ENCODE measurements at places on chromosomes 1 and 21. TPM values are rescaled to one million over a fixed set of nuclear protein-coding genes. Genes with fewer than 3 reads are reported as not detected.
A peak's percentile ranks its signal among the peaks of the same experiment; 100 is the strongest.

DNA sequence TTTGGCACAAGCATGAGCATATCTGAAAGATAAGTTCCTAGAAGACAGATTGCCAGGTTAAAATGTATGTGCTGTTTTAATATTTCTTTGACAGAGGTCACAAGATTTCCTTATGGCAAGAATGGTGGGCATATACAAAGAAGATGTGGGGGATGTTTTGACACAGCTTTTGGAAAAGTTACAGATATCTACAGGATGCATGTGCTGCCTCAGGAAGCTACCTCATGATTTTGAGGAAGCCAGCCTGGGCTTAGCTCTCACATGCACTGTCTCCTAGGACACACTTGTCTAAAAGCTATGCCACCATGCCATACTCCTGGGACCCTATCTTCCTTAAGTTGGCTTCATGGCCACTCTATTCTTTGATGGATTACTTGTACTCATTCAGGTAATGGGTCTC, 99.9 kb downstream of the C1orf94 start:
- DNase-seq: no peak
- no peak overlapping the region for H3K4me3 ChIP-seq
- H3K27ac ChIP-seq: no peak overlapping the region
- H3K27me3 ChIP-seq: no peaks in the 10 kb centered on the region

- DNase-seq: no peak
- H3K4me1 ChIP-seq: no peaks in the 10 kb centered on the region
- H3K27ac ChIP-seq: no peak overlapping the region
- no peaks in the 10 kb centered on the region for H3K27me3 ChIP-seq
- H3K4me3 ChIP-seq: no peak overlapping the region
Measured at GRCh38 chr1:167922023-167922422, 8.1 kb upstream of the ADCY10 start.

DNA sequence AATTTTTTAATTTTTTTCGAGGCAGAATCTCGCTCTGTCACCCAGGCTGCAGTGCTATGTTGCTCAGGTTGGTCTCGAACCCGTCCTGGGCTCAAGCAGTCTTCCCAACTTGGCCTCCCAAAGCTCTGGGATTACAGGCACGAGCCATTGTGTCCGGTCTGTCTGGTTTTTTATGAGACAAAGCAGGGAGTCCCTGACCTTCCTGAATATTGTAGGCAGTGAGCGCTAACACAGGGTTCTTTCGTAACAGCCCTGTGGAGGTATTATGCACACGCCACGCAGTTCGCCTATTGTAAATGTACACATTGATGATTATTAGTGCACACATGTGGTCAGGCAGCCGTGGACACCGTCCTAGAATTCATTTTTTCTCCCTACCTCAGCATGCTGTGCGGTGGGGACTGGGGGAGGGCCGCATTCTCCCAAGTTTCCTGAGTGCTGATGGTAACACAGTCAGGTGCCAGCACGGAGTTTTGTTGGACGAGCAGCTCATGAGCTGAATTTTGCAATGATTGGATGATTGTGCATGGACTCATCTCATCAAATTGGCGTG, 19.6 kb downstream of the SPSB1 start:
- no peaks in the 10 kb centered on the region for H3K27me3 ChIP-seq
- H3K4me3 ChIP-seq: no peak overlapping the region
- H3K4me1 ChIP-seq: no peaks in the 10 kb centered on the region
- no peak overlapping the region for H3K27ac ChIP-seq
- H3K36me3 ChIP-seq: no peaks in the 10 kb centered on the region
- DNase-seq: no peak

DNA sequence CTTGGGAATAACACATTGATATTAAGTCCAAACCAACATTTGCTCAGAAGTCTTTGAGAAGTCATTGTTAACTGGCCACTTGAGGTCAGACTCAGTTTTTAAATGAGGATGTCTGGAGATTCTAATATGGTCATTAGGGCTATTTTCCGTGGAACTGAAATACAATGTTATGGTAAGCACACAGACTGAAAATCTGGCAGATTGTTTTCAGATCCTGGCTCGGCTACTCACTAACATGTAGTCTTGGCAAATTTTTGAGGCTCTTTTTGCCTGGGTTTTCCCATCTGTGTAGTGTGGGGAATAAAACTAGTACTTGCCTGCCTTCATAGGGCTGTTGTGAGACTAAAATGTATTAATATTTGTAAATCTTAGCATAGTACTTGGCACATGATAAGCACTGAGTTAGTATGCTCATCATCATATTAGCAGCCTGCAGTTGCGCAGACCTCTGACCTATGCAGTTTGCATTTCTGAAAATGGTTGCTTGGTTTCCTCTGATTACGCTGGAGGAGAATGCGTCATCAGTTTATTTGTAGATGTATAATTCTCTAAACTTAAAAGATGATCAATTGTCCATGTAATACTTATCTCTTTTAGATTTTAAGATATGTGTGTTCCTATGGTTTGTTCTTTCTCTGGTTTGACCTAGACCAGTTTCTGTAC, 100.8 kb downstream of the C1orf21 start:
- H3K4me3 ChIP-seq: no peak overlapping the region
- H3K27ac ChIP-seq: no peak overlapping the region
- H3K27me3 ChIP-seq: no peaks in the 10 kb centered on the region
- peaks cover 18% of the 10 kb centered on the region for H3K4me1 ChIP-seq

- no peaks in the 10 kb centered on the region for H3K27me3 ChIP-seq
- peaks cover 6% of the 10 kb centered on the region for H3K36me3 ChIP-seq
- H3K4me1 ChIP-seq: peaks cover 9% of the 10 kb centered on the region
- H3K4me3 ChIP-seq: no peak overlapping the region
- H3K27ac ChIP-seq: no peak overlapping the region
- DNase-seq: no peak
Measured at GRCh38 chr1:147611021-147611426, 59.3 kb downstream of the ACP6 start.

GRCh38 chr1:3159121-3159520, 90.1 kb downstream of the PRDM16 start:
- DNase-seq: no peak
- H3K4me3 ChIP-seq: no peak overlapping the region
- no peak overlapping the region for H3K27ac ChIP-seq
- no peaks in the 10 kb centered on the region for H3K36me3 ChIP-seq
- no peaks in the 10 kb centered on the region for H3K27me3 ChIP-seq
- no peaks in the 10 kb centered on the region for H3K4me1 ChIP-seq

- H3K4me3 ChIP-seq: no peak overlapping the region
- H3K4me1 ChIP-seq: no peaks in the 10 kb centered on the region
- H3K36me3 ChIP-seq: no peaks in the 10 kb centered on the region
- no peak for DNase-seq
- no peaks in the 10 kb centered on the region for H3K27me3 ChIP-seq
Measured at GRCh38 chr1:109878531-109879104, 32.0 kb upstream of the CSF1 start.

- H3K4me1 ChIP-seq: no peaks in the 10 kb centered on the region
- DNase-seq: no peak
Measured at GRCh38 chr1:204970937-204971336, 72.1 kb upstream of the CNTN2 start.

GRCh38 chr21:43283136-43283924, 114.5 kb downstream of the CRYAA start:
- no peaks in the 10 kb centered on the region for H3K36me3 ChIP-seq
- H3K4me1 ChIP-seq: no peaks in the 10 kb centered on the region
- no peaks in the 10 kb centered on the region for H3K27me3 ChIP-seq
- DNase-seq: no peak
- H3K27ac ChIP-seq: no peak overlapping the region
- H3K4me3 ChIP-seq: no peak overlapping the region

- H3K27me3 ChIP-seq: peaks cover 2% of the 10 kb centered on the region
- DNase-seq: no peak
- H3K4me1 ChIP-seq: no peaks in the 10 kb centered on the region
Measured at GRCh38 chr1:206808615-206809014, 36.3 kb upstream of the IL10 start.

- H3K27ac ChIP-seq: no peak overlapping the region
- H3K4me3 ChIP-seq: no peak overlapping the region
- no peaks in the 10 kb centered on the region for H3K27me3 ChIP-seq
Measured at GRCh38 chr1:186213225-186213607, 161.8 kb downstream of the TPR start.

GRCh38 chr1:1230656-1231399, 973 bp downstream of the SDF4 start:
- H3K36me3 ChIP-seq: peaks cover 6% of the 10 kb centered on the region
- H3K27ac ChIP-seq: no peak overlapping the region
- H3K4me1 ChIP-seq: no peaks in the 10 kb centered on the region
- DNase-seq: no peak
- no peaks in the 10 kb centered on the region for H3K27me3 ChIP-seq
- H3K4me3 ChIP-seq: peak overlapping the region; percentile 83

DNA sequence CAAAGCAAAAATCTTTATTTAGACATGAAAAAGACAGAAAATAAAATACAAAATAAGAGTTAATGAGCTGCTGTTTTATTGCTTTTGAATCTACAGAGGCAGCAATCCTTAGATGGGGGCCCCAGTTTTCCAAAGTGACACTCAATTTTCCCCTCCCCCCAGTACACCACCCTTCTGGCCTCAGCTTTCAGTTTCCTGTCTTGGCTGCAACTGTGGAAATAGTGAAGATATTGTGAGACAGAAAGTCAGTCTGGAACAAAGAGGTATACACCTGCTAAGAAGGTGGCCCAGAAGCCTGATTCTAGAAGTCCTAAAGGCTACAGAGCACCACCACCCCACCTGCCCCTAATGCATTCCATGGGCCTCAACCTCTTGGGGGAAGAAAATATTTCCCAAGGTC, 1.1 kb upstream of the MTMR11 start:
- no peaks in the 10 kb centered on the region for H3K27me3 ChIP-seq
- H3K27ac ChIP-seq: peak overlapping the region; percentile 52
- H3K36me3 ChIP-seq: no peaks in the 10 kb centered on the region
- H3K4me3 ChIP-seq: no peak overlapping the region
- no peak for DNase-seq

DNA sequence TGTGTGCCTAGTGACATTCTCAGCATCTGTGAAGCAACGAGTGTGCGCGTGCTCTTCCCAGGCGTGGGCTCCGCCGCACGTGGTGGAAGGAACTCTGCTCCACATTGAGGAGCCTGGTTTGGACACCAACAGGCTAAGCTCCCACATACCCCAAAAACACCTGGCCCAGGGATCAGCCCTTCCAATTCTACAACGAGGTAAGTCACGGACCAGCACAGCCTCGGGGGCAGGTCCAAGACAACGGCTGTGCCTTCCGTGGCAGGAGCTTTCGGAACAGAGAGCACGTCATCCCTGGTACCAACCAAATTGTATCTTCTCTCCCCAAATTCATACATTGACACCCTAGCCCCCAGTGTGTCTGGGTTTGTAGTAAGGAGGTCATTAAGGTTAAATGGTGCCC, 27.2 kb upstream of the PDE9A start:
- DNase-seq: peak; percentile 32
- H3K36me3 ChIP-seq: no peaks in the 10 kb centered on the region
- no peak overlapping the region for H3K4me3 ChIP-seq
- H3K27ac ChIP-seq: no peak overlapping the region
- no peaks in the 10 kb centered on the region for H3K27me3 ChIP-seq

GRCh38 chr1:152959273-152959672, 11.2 kb upstream of the SPRR4 start:
- H3K27ac ChIP-seq: no peak overlapping the region
- H3K36me3 ChIP-seq: no peaks in the 10 kb centered on the region
- H3K4me1 ChIP-seq: no peaks in the 10 kb centered on the region
- H3K4me3 ChIP-seq: no peak overlapping the region
- no peak for DNase-seq

DNA sequence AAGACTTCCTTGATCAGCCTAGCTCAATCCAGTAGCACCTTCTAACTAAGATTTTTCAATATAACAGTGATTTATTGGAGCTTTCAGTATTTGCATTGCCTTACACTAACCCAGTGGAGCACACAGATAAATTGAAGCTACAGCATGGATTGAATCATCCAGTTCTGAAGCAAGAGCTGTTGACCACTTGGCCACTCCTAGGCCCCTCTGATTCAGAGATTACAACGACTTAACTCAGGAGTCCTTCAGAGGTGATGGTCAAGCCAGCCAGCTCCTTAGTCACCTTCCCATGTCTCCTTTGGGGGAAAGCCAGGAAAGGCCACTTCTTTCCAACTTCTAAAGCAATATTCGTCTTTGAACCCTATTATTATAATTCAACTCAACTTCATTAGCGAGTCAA, 151.8 kb downstream of the TENT5C start:
- H3K27me3 ChIP-seq: no peaks in the 10 kb centered on the region
- H3K4me3 ChIP-seq: no peak overlapping the region
- H3K36me3 ChIP-seq: no peaks in the 10 kb centered on the region
- H3K27ac ChIP-seq: no peak overlapping the region

DNA sequence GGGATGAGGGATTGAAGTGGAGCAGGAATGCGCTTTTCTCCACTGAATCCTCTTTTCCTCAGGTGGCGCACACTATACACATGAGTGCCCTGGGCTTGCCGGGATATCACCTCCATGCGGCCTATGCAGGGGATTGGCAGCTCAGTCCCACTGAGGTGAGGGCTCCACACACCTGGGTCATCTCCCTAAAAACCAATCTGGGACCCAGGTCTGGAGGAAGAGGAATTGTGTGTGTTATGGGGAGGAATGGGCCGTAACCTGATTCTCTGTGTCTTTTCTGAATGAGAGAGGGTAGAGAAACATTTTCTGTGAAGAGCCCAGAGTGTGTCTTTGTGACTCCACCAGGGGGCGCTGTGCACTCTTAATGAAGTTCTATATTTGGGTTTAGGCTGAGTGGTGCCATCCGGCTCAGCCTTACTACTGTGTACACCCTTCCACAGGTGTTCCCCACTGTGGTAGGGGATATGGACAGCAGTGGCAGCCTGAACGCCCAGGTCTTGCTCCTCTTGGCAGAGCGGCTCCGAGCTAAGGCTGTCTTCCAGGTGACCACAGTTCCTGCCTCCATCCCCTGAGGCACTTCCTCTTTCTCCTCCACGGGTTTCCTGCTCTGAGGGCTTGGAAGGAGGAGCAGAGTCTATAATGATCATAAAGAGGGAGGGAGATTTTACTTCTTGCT, 1.5 kb downstream of the TOMM40L start:
- DNase-seq: peak; percentile 95
- no peak overlapping the region for H3K27ac ChIP-seq
- H3K36me3 ChIP-seq: peaks cover 2% of the 10 kb centered on the region
- no peaks in the 10 kb centered on the region for H3K4me1 ChIP-seq
- no peak overlapping the region for H3K4me3 ChIP-seq
- no peaks in the 10 kb centered on the region for H3K27me3 ChIP-seq

DNA sequence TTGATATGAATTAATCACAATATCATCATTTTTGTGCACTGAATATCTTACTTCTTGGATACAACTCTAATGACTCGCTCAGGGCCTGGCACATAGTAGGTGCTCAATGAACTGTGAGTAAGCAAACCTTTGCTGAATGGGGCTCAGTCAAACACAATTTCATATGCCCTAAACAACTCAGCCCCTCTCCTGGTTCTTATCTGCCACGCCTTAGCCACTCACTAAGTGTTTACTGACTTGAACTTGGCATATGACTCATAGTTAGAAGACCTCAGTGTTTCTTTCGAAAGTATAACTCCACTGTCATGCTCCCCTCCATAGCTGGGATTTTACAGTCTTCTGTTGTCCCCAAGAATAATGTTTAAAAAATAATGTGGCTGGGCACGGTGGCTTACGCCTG, 4.8 kb upstream of the IFNLR1 start:
- H3K4me3 ChIP-seq: no peak overlapping the region
- H3K27me3 ChIP-seq: no peaks in the 10 kb centered on the region
- H3K4me1 ChIP-seq: no peaks in the 10 kb centered on the region
- H3K27ac ChIP-seq: no peak overlapping the region

ATP6V1G3 gene
- total RNA-seq: not detected

C1orf56 gene
- total RNA-seq: 3.8 TPM

KRTAP11-1 gene
- not detected for total RNA-seq

OR10T2 gene
- total RNA-seq: not detected

CD52 gene
- 12.0 TPM for total RNA-seq

TCEA3 gene
- total RNA-seq: 25.7 TPM

ADAMTS4 gene
- 207 TPM for total RNA-seq

EXOSC10 gene
- total RNA-seq: 45.3 TPM
